ENCODE measurements at places on chromosomes 5 and 9.
A peak's percentile ranks its signal among the peaks of the same experiment; 100 is the strongest.

DNA sequence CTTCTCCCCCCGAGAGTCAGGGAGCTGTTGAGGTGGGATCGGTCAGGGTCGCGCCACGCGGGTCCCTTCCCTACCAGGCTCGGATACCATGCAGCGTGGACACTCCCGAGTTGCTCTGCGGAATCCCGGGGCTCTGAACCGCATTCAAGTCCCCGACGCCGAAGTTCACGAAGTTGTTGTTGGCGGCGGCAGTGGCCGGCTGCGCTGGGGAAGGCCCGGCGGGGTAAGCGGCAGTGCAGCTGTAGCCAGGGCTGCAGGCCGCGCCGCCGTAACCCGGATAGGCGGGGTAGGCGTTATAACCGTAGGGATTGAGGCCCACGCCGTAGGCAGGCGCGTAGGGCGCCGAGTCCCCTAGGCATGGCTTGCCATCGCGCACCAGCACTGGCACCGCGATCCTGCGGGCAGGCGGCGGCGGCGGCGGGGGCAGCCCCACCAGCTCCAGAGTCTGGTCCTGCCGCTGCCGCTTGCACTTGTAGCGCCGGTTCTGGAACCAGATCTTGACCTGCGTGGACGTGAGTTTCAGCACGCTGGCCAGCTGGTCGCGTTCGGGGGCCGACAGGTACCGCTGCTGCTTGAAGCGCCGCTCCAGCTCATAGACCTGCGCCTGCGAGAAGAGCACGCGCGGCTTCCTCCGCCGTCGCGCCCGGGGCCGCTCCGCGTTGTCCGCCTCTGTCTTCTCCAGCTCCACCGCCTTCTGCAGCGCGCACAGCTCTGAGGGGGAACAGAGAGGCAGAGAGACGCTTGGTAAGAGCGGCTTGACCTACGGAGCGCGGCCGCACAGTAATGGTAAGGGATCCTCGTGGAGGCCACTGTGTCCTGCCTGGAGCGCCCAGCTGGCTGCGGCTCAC is 2.3 kb downstream of the NKX2-5 start:
- no peak for DNase-seq

DNA sequence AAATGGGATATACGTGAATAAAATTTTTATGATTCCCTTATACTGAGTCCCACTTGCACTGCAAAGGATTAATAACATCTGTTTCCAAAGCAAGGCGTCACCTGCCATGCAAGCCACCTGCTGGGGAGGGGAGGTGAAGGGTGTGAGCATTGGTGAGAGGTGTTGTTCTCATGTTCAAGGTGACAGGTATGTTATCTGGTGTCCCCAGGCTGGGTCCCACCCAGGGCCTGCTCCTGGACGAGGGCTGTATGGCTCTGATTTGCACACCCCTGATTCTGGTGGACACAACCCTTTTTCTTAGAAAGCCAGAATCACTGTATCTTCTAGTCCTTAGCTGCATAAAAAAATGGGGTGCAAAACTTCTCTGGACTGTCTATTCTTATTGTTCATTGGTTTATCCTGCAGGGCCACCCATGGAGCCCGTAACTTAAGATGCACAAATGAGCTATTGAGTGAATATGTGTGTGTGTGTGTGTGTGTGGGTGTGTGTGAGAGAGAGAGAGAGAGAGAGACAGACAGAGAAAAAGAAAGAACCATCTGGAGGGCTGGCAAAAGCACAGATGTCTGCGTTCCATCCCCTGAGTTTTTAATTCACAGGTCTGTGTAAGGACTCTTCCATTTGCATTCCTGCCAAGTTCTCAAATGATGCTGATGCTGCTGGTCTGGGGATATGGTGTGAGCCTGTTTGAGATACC is 53.7 kb downstream of the SYK start:
- DNase-seq = no peak

- DNase-seq = peak; percentile 78
Measured at GRCh38 chr9:87193925-87194868, 246.9 kb upstream of the GAS1 start.

GRCh38 chr9:136835162-136835931 is 6.9 kb upstream of the AJM1 start:
- DNase-seq = no peak

- no peak for DNase-seq
Measured at GRCh38 chr9:129289883-129290282, 111.8 kb upstream of the IER5L start.

GRCh38 chr9:92738661-92739081 is 26.0 kb downstream of the BICD2 start:
- peak; percentile 22 for DNase-seq

DNA sequence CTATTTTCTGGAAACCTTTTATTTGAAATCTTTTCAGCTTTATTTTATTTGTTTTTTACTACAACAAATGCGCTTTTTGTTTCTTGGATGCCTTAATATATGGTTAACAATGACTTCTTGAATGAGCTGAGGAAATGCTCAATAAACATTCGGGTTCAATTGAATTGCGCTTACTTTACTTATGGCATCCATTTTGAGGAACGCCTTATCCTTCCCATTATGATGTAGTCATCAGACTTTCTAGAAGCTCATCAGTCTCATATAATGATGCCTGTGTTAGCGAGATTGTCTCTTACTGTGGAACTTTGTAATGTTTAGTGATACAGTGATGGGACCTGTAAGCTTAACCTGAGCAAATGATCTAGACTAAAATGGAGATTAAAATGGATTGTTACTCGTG is 916 bp downstream of the SHLD3 start:
- DNase-seq = no peak

DNA sequence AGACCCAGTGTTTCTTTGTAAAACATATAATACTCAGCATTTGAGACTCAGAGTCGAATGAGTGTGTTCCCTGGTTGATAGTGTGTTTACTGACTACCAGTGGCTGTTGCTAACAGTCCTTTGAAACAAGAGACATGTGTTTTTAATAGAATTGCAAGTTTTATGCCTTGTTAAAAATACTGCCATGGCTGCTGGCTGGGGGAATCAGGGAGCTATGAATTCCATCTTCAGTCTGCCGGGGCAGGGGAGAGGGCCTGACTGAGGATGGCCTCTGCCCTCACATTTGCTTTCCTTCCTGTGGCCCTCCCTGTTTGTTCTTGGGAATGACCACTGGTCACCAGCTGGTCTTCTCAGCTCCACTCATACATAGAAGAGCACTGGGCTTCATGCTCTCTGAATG is 63.8 kb downstream of the PDZD2 start:
- peak; percentile 11 for DNase-seq

- peak; percentile 44 for DNase-seq
Measured at GRCh38 chr5:172380987-172381643, 73.2 kb downstream of the SH3PXD2B start.

- peak; percentile 4 for DNase-seq
Measured at GRCh38 chr9:87236546-87236945, 261.1 kb upstream of the DAPK1 start.

- peak; percentile 89 for DNase-seq
Measured at GRCh38 chr5:10831419-10831818, 70.4 kb upstream of the DAP start.

DNA sequence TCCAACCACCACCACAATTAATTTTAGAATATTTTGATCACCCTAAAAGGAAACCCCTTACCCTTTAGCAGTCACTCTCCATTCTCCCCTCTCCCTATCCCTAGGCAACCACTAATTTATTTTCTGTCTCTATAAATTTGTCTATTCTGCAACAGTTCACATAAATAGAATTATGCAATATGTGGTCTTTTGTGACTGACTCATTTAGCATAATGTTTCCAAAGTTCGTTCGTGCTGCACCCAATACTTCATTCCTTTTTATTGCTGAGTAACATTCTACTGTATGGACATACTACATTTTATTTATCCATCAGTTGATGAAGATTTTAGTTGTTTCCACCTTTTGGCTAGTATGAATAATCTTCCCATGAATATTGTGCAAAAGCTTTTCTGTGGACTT is 18.2 kb upstream of the CDC20B start:
- no peak for DNase-seq

GRCh38 chr5:74196233-74196632 is 444.3 kb downstream of the ENC1 start:
- no peak for DNase-seq

DNA sequence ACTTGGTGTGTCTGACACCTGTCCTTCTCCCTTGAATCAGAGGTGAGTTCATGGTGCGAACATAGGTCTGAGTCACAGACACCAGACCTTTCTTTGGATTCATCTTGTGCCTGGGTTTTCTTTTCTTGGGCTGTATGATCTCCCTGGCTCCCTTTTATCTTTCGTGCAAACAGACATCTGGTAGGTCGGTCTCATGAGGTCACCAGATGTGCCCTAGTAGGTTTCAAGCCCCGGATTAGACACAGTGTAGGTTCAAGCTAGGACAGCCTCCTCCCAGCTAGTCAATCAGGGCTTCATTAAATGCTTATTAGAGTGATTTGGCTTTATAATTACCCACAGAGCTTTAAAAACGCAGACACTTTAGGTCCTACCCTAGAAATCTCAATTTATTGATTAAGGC is 106.0 kb upstream of the MYO10 start:
- DNase-seq = peak; percentile 77

DNA sequence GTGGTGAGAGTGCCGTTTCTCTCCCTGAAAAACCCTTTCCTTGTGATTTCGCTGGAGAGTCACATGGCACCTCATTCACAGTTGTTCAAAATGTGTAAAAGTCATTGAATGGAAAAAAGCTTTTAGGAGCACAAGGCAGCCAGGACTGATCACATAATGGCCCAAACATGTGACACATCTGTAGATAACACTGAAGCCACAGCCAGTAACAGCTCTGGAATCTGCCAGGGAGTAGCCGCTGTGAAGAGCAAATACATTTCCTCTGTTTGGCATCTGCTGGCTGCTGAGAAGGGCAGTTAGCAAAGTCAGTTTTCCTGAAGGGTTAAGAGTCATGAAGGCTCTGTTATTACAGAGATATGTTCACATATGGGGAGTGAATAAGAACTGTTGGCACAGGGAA is 271.8 kb downstream of the NNT start:
- DNase-seq = peak; percentile 72

DNA sequence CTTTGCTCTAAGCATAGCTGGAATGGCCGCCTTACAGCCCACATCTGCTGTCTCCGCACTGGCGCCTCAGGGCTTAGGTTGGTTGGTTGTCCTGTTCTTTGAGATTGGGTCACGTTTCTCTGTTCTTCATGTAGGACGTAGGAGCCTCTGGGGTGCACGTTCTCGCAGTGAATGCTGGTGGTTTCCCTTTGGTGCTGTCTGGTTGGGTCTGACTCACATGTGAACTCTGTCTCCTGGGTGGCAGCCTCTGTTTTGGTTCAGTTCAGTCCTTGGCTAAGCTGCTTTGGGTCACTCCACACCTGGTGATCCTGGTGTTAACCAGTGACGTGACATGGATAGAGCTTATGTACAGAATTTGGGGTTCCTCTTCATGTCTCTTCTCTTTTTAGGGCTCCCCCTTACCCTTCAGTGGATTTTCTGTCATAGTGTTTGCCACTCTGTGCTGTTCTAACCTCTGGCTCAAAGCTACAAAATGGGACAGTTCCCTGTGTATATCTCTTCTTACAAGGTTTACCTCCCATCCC is 12.6 kb upstream of the LPCAT1 start:
- DNase-seq = no peak

GRCh38 chr5:81914696-81915095 is 57.1 kb upstream of the ATG10 start:
- DNase-seq = no peak

DNA sequence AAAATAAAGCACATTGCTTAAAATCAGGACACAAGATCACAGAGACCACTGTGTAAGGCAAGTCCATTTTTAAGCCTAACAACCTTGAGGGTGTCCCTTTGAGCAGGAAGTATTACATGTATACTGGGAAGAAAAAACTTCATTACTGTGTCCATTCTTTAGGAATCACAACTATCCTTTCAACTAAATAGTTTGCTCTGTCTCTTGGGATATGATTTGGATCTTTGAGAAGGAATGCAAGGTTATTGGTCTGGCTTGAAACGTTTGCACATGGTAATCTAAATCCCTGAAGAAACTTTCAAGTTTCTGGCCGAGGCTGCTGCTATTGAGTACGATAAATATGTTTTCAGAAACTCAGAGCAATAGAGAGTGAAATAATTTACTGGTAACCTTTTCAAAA is 923.0 kb upstream of the SEMA6A start:
- no peak for DNase-seq

DNA sequence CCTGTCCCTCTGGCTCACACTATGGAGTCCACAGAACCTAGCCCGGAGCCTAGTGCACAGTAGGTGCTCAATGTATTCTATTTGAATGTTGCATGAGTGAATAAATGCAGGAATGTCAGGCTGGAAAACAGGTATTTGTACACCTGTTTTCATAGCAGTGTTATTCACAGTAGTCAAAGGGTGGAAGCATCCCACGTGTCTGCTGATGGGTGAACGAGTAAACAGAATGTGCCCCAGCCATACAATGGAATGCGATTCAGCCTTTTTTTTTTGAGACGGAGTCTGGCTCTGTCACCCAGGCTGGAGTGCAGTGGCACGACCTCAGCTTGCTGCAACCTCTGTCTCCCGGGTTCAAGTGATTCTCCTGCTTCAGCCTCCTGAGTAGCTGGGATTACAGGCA is 31.5 kb upstream of the IER5L start:
- DNase-seq = no peak

DNA sequence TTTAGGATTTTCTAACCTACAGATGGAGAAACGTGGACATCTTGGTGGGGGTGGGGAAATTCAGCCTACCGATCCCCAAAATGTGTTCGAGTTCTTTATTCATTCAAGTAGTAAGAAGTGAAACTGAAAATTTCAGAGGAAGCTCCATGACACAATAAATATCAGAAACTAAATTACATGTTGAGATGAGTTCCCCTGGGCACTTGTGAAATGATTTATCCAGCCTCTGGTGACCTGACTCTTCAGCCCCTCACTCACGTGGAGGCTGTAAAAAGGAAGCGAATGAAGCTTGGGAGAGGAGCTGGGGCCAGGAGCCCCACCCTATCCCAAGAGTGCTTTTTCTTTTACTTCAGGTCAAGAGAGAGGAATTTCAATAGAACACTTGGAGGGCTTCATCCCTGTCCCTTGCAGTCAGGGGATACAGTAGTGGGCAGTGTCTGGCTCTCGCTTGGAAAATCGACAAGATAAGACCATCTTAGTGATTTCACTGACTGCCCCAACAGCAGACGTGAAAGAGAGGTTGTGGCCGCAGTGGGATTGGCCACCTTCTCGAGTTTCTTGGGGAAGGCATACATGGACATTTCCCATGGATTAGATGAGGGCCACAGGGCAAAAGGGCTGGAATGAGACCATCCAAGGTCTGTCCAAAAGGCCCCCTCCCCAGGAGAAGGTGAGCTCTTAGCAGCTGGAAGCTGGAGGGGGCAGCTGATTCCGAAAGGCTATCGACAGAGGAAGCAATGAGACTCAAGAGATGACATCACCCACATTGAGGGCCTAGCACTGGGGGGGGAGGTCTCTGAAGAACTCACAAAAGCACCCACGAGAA is 76.8 kb upstream of the SH3PXD2B start:
- DNase-seq = no peak

DNA sequence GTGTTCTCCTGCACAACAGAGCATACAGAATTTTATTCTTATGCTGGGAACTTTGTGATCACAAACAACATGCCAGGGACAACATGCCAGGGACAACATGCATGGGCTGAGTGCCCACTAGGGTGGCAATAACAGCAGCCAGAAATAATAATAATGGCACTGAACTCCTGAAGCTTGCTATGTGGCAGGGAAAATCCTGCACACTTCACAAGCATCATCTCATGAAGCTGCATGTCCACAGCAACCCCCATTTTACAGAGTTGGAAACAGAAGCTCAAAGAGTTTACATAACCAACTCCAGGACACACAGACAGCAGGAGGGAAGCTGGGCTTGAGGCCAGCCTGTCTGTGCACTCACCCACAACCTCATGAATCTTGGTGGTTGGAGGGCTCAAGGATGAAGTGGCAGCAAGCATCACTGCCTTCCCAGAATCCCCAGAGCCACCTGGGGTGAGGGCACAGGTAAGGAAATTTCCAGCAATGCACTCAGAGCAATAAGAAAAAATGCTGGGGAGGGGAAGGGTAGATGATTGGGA is 111.4 kb downstream of the GABBR2 start:
- no peak for DNase-seq
